D341Med (cell line): ENCODE measurements at places on chromosomes 13 and 19.
A peak's percentile ranks its signal among the peaks of the same experiment; 100 is the strongest.

GRCh38 chr13:22665506-22665905 lies 515.3 kb upstream of the SGCG start:
- no peak for DNase-seq

DNA sequence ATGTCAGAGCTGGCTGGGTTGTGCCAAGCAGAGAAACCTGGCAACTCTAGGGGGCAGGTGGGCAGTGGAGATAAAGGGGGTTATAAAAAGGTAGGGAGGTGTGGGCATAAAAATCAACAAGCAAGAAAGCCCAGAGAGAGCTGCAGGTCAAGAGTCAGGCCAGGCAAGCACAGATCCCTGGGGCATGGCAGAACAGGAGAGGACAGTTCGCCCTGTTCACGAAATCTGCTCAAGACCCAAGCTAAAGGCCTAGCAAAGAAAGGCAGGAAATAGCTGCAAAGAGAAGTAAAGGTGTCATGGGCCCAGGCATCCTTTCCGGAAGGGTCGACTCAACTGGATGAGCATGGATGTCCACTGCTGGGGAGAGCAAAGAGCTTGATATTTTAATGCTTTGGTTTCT lies 3.4 kb downstream of the MBNL2 start:
- DNase-seq = no peak

DNA sequence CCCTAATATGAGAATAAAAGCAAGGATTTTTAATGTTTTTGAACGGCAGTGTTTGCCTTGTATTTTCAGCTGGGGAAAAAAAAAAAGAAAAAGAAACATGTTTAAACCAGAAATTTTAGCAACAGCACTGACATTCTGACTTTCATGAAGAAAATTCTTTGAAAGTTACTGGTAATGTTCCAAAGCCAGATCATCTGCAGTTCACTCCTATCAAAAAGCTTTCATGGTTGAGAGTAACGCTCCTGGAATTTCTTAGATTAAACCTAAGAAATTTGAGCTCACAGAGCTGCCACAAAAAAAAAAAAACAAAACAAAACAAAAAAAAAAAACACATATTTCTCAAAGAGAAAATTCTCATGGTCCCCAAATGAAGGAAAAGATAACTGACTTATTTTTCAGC lies 1106.7 kb downstream of the EFNB2 start:
- no peak for DNase-seq

- no peak for DNase-seq
Observed at GRCh38 chr19:35155441-35155840, 906 bp downstream of the FXYD5 start.

DNA sequence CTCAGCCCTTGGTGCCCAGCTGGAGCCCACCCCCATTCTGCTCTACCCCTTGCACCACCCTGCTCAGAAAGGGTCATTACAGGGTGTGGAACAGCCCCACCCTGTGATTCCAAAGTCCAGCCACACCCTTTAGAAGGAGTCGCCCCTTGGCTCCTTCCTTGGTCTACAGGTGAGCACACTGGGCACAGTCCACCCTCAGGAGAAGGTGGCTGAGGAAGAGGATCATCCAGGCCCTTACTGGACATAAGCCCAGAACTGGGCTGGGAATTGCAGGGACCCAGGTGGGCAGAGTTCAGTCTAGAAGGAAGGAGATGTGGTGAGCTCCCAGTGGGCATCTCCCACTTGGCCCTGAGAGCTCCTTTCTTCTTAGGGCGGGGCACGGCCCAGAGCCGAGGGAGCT lies 8.6 kb downstream of the SLC46A3 start:
- no peak for DNase-seq

DNA sequence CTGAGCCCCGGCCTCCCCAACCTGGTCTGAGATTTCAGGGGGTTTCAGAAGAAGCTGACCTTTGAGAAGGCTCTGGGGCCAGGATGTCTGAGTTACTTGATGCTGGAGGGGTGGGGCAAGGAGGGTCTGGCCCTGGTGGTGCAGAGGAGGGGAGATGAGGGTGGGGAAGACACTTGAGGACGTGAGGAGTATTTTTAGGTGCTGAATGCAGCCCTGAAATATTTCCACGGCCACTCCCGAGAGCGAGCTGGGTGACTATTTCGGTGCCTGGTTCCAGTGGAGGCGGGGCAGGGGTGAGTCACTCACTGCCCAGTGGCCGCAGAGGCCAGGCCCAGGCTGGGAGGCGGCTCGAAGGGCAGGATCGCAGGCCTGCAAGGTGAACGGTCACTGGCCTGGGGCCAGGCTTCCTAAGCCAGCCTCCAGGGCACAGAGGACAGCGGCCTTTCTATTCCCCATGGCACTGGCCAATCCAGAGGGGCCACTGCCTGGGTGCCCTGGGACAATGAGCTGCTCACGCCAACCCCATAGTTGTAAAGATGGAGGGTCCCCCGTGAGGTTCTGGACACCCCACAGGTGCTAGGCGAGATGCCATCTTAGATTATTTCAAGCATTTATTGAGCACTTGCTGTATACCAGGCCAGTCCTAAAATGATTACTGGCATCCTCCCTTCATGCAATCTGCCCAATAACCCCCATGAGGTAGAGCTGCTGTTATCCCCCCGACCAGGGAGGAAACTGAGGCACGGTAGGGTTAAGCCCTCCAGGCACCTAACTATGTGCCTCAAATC lies 19.7 kb upstream of the JUND start:
- no peak for DNase-seq

DNA sequence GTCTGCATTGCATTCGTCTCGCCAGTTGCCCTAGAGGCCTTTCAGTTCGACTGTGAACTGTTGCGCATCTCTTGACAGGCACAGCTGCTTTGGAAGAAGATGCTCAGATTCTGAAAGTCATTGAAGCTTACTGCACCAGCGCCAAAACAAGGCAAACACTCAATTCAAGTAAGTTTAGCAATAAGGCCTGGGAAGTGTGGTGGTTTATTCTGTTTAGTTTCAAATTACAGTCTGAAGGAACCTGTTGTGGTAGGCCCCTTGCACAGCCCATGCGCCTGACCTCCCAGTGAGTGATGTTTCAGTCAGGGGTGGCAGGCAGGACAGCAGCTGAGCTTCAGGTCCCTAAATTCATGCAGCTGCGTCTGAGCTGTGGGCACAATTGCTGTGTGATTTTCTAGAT lies 32.2 kb upstream of the TEX29 start:
- no peak for DNase-seq

DNA sequence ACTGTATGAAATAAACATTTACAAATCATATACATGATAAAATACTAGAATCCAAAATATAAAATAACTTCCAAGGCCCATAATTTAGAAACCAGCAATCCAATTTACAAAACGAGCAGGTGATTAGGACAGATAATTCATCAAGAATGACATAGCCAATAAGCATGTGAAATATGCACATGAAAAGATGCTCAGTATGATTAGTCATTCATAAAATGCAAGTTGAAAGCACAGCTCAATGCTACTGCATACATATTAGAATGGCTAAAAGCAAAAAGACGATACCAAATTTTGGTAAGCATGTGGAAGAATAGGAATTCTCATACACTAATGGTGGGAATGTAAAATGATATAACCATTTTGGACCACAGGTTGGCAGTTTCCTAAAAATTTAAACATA lies 837.2 kb upstream of the MIR17HG start:
- no peak for DNase-seq

DNA sequence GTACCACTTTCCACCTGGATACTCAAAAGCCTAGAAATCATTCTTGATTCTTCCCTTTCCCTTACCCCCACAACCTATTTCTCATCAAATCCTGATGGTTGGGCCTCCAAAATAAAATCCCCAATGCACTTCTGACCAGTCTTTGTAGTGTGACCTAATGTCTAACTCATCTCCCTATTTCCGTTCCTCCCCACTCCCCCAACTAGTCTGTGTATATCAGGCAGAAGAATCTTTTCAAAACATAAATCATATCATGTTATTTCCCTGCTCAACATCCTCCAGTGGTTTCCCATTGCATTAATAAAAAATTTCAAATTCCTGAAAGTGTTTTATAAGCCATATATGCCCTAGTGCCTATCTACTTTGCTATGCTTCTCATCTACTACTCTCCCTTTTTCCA lies 17.7 kb downstream of the CCDC122 start:
- no peak for DNase-seq

GRCh38 chr13:99293178-99293577 lies 14.0 kb downstream of the GPR183 start:
- DNase-seq = no peak

DNA sequence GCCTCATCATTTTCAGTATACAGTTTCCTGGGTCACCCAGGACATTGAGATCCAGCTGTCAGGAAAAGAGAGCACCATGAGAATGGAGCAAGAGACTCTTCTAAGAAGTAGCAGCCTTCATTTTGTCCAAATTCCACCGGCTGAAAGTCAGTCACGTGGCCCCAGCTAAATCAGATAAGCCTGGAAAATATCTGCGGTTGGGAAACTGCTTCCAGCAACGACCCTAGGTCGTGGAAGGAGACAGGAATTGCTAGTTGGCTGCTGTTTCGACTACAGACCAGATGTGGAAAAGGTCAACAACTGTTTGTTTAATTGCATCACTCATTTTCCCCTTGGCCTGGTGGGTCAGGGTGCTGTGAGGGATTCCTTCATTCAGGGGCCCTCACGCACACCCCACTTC lies 107.0 kb downstream of the ZNF536 start:
- DNase-seq = no peak

GRCh38 chr13:98157188-98157587 lies 14.3 kb downstream of the FARP1 start:
- DNase-seq = no peak

DNA sequence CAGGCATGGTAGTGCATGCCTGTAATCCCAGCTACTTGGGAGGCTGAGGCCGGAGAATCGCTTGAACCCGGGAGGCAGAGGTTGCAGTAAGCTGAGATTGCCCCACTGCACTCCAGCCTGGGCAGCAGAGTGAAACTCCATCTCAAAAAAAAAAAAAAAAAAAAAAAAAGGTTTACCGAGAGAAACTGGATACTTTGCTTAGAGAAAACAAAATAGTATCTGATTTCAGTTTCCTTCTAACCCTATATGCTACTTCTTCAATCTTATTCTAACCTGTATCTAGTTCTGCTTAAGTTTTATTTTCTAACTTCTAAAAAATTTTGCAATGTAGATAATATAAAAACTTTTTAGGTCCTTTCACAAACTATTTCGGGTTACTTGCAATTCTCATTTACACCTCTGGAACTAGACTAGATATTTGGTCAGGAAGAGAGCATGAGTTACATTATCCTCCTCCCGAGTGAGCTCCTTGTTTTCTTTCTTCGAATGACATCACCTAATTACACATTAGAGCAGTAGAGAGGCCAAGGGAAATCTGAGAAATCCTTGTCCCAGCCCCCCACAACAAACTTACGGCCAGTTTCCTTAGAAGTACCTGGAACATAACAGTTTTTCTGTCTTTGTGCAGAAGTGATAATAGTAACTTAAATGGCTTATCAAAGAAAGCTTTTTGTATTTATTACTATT lies 128.9 kb downstream of the B3GLCT start:
- DNase-seq = no peak

DNA sequence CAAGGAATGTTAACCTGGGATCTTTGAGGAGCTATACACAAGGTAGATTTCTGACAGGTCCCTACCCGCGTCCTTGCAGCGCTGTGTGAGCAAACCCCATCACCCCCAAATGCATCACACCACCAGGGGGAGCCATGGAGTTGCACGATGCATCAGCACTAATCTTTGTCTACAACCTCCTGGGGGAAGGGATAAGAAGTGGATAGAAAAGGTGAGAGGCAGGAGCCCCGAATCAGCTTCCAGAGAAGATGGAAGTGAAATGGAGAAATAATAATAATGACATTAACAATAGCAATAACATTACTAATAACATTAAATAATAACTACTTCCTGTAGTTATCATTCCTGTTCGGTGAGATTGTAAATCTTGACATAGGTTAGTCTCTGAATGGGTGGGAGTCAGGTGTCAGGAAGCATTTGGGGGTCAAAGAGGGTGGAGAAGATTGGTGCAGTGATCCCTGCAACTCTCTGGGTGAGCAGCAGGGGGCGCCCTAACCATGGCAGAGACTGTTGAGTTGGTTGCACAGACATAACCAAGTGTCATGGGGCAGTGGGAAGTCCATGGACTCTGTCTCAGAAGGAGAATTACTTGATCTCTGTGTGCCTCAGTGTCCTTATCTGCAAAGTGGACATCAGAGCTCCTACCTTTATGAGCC lies 16.5 kb downstream of the SIGLEC7 start:
- peak; percentile 62 for DNase-seq

- no peak for DNase-seq
Observed at GRCh38 chr13:114203536-114203935, 24.5 kb downstream of the CFAP97D2 start.

DNA sequence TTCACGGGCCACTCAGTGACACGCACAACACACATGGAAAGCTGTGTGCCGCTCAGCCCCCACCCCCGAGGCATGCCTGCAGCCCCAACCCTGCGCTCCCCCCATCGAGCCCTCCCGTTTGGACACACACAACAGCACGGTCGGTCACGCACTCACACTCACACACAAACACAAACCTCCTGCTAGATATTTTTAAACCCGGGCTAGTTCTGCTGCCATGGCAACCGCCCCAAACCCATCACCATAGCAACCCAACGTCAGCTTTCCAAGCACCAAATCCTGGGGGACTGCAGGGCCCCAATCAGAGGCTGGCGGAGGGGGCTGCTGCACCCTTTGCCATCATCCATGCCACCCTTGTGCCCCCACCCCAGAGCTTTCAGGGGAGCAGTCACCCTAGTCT lies 2.5 kb upstream of the NOVA2 start:
- DNase-seq = no peak

- no peak for DNase-seq
Observed at GRCh38 chr19:45265375-45265774, 14.3 kb downstream of the MARK4 start.

GRCh38 chr19:20863176-20863575 lies 59.9 kb upstream of the ZNF85 start:
- no peak for DNase-seq

GRCh38 chr13:97263160-97263559 lies 41.0 kb downstream of the MBNL2 start:
- no peak for DNase-seq

DNA sequence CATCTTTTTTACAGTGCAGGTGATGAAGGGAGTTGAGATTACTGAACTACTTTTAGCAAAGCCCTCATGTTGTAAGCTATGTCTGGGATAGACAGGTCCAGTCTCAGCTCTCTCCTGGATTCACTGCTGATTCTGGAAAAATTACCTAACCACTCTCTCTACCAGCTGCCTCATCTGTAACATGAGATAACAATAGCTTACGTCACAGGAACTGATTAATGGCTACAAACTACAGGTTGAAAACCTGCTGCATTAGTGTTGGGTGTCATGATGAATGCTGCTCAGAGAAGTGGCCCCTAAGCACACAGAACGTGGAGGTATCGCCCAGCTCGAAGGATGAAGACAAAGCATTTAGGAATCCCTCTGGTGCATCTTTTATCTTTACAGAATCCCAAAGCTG lies 277.8 kb downstream of the ABCC4 start:
- no peak for DNase-seq

- DNase-seq = no peak
Observed at GRCh38 chr13:45364876-45365557, 24.0 kb upstream of the TPT1 start.

- DNase-seq = no peak
Observed at GRCh38 chr13:25001476-25002206, 94.3 kb upstream of the PABPC3 start.
